ENCODE measurements at places on chromosomes 12 and 14.

- no peak for DNase-seq
Observed at GRCh38 chr12:120943482-120943881, 34.9 kb upstream of the HNF1A start.

DNA sequence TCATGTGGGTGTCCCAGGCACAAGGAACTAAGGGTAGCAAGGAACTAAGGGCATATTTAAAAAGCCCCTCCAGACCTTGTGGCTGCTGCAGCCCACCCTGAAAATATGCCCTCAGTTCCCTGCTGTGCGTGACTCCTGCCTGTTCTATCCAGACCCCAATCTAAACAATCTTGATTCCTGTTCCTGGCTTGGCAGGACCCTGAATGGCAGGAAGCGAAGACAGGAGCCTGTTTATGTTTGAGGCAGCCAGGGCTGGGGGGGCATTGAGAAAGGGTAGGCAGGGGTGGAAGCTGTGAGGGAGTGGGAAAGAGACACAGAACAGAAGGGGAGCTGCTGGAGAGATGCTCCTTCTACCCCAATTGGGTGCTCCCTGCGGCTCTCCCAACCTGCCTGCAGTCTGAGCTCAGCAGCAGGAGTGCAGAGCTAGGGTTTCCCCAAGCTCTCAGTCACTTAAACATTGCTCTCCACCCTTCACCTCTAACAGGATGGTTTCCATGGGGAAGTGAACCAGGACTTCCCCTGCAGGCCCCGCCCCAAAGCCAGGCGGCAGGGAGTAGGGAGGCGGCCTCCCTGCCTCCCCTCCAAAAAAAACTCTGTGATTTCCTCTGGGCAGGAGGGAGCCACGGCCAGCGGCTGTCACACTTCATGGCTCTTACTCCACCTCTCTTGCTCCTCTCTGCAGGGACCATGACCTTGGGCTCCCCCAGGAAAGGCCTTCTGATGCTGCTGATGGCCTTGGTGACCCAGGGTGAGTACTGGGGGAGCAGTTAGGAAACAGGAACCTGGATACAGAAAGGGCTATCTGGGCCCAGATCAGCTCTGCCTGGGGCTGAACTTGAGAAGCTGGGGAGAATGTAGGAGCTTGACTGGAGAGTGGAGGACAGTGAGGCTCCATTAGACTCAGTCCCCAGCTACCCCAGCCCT is 4.7 kb downstream of the ACVRL1 start:
- DNase-seq = peak; percentile 45

DNA sequence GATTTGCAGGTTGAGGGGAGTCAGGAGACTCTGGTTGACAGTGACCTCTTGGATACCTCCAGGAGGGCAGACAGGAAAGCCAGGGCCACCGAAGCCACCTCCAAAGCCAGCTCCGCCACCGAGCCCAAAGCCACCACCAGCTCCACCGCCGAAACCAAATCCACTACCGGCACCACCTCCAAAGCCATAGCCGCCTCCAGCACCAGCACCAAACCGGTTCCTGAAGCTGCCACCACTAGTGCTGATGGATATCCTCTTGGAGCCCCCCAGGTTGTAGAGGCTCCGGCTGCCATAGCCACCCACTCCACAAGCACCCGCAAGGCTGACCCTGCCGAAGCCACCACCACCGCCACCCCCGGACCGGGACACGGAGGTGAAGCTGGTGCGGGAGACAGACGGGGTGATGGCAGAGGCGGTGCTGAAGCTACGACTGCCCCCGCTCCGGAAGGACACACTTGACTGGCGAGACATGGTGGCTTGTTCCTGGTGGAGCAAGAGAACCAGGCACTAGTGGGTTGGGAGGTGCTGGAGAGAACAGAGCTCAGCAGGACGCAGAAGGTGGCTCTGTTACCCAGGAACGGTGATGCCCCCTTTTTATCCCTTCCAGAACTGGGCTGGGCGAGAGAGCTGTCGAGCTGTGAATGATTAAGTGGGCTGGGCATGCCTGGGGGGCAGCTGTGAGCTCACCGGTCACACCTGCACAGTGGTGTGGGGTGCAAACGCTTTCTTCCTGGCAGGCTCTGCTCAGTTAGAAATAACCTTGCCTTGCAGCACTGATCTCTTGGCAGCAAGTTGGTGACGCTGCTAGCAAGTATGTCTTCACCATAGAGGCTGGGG is at the start of gene KRT5:
TSS of gene KRT5 (minus strand) at position 569 of the 837 bp plus-strand sequence. CDS start at position 471, 98 bp downstream.
- DNase-seq = no peak

- no peak for DNase-seq
Observed at GRCh38 chr12:4169959-4170358, 103.6 kb upstream of the CCND2 start.

DNA sequence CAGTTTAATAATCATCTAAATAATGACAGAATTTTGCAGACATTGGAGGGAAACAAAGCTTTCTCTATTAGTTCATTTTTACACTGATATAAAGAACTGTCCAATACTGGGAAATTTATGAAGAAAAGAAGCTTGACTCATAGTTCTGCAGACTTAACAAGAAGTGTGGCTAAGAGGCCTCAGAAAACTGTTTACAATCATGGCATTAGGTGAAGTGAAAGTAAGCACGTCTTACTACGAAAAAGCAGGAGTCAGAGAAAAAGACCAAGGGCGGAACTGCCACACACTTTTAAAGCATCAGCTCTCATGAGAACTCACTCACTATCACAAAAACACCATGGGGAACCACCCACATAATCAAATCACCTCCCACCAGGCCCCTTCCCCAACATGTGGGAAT is 804.4 kb downstream of the FLRT2 start:
- no peak for DNase-seq

- no peak for DNase-seq
Observed at GRCh38 chr12:115251727-115252126, 567.8 kb upstream of the TBX3 start.

- DNase-seq = no peak
Observed at GRCh38 chr12:40343124-40343523, 118.3 kb downstream of the LRRK2 start.

- no peak for DNase-seq
Observed at GRCh38 chr12:106687672-106688071, 86.8 kb upstream of the RIC8B start.

GRCh38 chr12:104328790-104329189 is 25.3 kb downstream of the EID3 start:
- DNase-seq = no peak

- no peak for DNase-seq
Observed at GRCh38 chr12:112331886-112332285, 50.3 kb downstream of the HECTD4 start.

- DNase-seq = no peak
Observed at GRCh38 chr14:70358631-70359030, 852 bp downstream of the COX16 start.

GRCh38 chr12:19375888-19376287 is 63.4 kb upstream of the AEBP2 start:
- no peak for DNase-seq

- DNase-seq = no peak
Observed at GRCh38 chr12:110927546-110927945, 7.2 kb upstream of the MYL2 start.

- no peak for DNase-seq
Observed at GRCh38 chr14:36820901-36821300, 159.2 kb downstream of the PAX9 start.

DNA sequence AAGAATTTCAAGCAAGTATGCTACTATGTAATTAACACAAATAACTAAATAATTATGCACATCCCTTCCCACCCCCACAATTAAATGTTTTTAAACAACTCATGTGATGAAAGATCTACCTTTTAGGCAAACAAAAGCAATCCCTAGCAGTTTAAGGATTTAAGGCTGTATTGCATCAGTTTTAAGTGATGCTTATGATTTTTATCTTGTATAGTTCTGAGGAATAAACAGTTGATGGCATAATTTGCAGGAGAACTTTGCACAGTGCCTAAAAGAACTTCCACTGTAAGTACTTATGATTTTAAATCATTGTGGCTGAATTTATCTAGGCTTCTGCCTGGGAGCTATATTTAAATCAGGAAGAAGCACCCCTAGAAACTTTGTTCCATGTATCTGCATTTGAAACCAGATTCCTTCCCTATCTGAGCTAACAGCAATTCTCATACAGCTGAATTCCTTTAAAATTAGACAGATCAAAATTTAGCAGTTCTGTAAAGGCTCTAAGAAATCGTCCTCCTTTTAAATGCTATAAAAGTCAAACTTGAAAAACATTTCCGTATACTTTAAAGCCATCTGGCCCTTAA is 388.6 kb downstream of the BCAT1 start:
- DNase-seq = no peak

DNA sequence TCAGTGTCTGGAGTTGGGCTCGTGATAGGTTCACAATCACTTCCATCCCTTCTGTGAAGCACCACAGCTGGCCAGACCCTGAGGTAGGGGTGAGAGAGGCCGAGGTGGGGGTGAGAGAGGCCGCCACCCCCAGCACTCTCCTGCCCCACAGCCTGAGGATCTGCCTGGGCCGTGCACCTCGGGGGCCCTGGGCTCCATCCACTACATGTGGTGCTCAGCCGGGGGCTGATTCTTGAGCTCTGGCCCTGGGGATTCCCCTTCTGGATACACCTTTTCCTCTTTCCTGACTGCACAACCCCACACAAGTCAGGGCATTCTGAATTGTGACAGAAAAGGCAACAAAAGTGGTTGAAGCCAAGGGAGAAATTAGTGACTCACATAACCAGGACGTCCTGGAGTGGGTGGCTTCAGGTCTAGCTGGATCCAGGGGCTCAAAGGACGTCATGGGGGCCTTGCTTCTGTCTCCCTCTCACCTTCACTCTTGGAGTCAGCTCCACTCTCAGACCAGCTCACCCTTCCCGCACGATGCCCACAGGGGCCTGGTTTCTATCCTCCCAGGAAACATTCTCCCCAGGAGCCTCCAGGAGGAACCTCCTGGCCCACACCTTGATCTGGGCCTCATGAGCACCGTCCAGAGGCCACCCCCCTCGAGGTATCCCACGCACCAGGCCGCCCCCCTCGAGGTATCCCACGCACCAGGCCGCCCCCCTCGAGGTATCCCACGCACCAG is 12.1 kb upstream of the FBRSL1 start:
- no peak for DNase-seq

DNA sequence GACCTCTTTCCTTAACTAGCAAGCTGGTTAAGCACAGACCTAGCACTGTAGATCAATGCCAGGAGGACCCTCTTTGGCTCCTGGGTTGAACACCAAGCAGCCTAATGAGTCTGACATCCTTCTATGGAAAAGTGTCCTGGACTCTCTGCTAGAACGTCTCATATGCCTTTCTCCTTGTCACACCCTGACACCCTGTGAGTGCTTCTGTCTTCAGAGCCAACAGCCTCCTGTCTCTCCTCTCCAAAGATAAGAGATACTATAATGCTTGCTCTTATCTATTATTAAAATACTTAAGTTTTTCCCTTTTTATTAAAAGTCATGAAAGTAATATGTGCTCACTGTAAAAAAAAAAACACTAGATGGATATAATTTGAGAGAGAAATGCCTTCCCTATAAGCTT is 222.7 kb downstream of the FOXN3 start:
- DNase-seq = no peak

- DNase-seq = peak; percentile 60
Observed at GRCh38 chr12:132285991-132286681, 43.3 kb downstream of the GALNT9 start.

DNA sequence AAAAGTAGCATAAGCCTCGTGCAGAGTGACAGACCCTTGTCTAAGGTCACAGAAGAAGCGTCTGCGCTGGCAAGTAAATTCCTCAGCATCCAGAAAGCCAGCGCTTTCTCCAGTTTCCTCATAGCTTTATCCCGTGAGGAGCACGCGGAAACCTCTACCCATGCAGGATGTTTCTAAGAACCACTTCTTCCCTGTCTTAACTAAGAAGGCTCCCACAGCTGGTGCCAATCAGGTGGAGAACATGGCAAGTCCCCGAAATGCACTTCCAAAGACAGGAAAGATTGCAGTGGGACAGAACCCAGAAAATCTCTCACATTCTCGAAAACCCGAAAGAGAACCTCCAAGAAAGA is 968 bp upstream of the ARID4A start:
- DNase-seq = no peak

DNA sequence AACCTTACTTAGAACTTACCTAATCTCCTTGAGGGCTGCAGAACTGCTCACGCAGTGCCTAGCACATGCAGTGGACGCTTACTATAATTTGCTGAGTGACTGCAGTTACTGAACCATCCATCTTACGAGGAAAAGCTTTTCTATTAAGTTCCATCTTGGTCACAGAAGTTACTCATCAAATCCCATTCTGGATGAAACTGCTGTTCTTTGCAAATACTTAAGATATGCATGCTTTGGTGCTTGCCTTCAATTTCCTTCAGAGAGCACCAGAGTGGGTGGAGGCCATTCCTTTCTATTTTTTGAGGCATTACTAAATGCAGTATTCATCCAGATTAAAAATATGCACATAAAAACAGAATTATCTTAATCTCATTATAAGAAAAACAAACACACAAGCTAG is 17.7 kb upstream of the PELI2 start:
- DNase-seq = no peak

DNA sequence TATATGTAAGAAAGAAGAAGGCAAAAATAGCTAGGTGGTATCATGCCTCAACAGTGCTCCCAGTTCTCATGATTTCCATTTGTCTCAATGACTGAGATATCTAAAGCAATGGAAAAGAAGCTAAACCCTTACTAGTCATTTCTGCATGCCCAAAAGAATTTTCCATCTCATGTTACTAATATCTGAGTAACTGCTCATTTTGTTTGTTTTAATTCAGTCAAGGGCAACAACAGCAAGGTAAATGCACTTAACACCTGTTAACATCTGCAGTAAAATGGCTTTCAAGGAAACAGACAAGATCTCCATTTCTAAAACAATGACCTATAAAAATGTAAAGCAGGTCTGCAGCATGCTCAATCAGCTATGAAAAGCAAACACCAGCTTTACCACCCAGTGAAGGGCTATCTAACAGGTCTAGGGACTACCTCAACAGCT is 19.4 kb upstream of the SELPLG start:
- no peak for DNase-seq

GRCh38 chr12:95117178-95117599 is 43.8 kb upstream of the NR2C1 start:
- peak; percentile 20 for DNase-seq

DNA sequence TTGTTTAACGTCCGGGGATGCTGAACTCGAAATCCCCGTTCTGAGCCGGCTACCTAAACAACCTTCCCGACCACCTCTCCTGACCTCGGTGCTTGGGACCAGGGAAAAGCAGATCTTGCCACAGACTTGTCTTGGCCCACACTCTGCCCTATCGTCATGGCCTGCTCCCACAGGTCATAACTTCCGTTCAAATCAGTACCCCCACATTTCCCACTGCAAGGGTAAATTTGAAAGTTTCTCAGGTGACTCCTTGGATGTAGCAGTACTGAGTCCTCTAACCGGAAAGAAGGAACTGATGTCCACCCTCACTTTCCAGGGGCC is 612 bp upstream of the RBM23 start:
- DNase-seq = no peak

GRCh38 chr12:124554429-124555029 is 12.9 kb downstream of the NCOR2 start:
- no peak for DNase-seq

GRCh38 chr12:127619869-127620734 is 646.9 kb upstream of the TMEM132C start:
- peak; percentile 52 for DNase-seq

GRCh38 chr14:52589646-52590045 is 37.0 kb downstream of the GPR137C start:
- DNase-seq = no peak

GRCh38 chr14:59301354-59301753 is 112.9 kb downstream of the DAAM1 start:
- no peak for DNase-seq

Data from MG63 (cell line).